Stimulated activated CD8-positive, alpha-beta memory T cell treated with anti-CD3 and anti-CD28 coated beads, Interleukin-2, amount 100 ng/mL, for 48 hours (primary cell): ENCODE measurements at places on chromosomes 2 and 18.
A peak's percentile ranks its signal among the peaks of the same experiment; 100 is the strongest.

DNA sequence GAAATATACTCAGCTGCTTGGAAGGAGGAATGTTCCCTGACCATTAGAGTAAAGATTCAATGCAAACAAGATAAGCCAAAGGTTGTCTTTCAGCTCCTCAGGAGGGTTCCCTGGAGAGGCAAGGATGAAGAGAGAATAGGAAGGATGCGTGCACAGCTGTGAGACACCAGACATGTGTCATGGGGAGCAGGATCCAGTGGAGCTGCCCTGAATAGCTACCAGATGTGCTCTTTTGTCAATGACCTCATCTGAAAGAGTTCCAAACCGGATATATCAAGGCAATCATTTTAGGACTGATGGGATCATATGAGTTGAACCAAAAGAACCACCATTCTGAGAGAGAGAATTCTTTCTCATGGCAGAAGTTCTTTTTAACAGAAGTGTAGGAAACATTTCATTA lies 490.6 kb downstream of the IRS1 start:
- DNase-seq: no peak

DNA sequence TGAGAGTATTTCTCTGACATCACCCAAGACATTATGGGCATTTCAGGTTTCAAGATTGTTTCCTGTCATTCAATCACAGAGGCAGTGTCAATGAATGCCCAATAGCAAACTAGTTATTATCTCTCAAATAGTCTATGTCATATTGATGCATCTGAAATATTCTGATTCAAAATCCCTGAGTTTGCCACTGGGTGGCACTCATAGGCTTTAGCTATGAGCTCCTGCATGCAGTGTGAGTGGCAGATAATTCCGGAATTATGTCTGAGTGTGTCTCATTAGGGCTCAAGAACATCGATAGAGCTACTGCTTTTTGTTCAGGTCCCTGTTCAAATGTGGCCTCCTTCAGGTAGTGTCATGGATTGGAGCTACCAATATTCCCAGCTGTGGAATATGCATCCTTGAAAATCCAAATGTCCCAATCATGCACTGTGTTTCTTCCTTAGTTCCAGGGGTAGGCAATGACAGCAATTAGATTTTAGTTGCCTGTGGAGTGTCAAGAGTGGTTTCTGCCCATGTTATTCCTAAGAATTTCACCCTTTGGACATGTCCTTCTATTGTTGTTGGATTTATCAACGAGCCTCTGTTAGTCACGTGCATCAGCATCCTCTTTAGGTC lies 7.8 kb upstream of the OR6B3 start:
- no peak for DNase-seq

DNA sequence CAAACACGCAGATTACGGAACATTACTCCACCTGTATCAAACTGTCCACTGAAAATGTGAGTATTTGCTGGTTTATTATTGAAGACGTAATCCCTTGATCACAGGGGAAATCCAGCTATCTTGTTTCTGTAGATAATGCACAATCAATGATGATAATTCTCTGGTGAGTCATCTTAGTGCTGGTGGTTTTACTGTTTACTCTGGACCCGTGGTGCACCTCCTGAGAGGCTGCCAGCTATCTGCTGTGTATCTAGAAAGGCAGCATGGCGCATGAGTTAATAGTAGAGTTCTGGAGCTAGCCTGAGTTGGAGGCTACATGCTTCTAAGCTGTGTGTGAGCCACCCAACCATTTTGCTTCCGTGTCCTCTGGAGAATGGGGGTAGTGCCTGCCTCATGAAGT lies 6.5 kb downstream of the NCAPH start:
- no peak for DNase-seq

DNA sequence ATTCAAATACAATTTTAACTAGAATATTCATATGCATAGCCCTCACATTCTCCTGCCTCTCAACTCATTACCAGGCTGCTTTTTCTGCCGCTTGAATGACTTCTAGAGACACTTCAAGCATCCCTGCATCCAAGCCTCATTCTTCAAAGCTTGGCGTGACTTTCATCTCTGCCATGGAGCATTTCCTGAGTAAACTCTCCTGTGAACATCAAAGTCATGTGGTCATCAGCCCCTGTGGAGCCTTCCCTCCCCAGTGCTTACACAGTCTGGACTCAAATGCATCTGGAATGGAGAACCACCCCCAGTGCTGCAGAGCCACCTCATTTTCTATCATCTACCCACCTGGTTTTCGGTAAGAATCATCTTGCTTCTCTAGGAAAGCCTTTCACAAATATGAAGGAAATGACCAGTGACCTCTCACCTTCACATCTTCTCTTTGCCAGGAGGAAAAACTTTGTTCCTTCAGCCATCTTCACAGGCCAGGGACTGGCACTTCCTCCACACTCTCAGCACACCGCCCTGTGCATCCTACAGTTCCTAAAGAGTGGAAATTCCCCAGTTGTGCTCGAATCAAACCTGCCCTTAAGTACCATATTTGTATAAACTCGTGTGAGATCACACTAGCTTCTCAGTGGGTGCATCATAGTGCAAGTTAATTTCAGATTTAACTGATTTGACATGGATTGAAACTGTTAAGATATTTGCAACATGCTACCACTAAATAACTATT lies 116.4 kb downstream of the COL6A3 start:
- no peak for DNase-seq

DNA sequence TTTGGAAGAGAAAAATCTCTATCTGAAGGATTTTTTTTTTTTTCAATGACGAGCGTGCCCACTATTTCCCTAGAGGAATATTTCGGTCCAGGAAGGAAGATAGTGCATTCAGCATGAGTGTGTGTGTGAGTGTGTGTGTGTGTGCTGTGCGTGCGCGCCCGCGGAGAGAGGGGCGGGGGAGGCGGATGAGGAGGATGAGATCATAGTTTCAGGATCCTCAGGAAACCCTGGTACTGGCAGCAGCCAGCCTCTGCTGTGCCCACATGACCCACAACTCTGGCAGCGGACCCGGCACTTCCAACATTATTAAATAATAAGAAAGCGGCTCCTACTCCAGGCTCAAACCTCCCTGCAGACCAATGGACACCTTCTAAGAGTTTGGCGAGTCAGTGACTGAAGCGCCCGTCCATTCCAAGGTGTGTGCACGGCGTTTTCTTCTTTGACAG lies 217.0 kb upstream of the DTNA start:
- no peak for DNase-seq

DNA sequence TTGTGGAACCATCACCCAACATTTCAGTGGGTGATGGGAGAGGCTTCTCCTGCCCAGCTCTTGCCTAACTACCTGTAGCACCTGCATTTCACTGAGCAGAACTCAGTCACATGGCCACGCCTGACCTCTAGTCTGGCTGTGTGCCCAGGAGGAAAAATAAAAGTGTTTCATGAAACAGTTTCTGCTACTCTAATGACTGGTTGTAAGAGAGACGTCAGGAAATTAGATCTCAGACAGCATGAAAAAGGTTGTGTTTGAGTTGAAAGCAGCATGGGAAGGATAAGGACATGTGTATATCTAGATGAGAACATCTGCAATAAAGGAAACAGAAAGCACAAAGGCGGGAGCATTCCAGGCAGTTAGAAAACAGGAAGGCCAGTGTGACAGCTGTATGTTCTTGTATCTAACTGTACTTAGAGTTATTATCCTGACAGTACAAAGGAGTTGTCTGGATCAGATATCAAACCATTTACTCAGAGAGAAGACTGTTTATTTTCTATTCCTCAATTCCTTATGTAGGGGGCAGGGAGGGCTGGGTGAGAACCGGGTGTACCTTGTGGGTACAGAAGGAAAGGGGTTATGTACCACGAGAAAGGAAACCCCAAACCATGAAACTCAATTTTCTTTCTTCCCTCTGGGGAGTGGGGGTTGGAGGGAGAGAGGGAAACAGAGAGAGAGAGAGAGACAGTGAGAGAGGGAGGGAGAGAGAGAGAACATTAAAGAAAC lies 307.4 kb upstream of the VWC2L start:
- no peak for DNase-seq

DNA sequence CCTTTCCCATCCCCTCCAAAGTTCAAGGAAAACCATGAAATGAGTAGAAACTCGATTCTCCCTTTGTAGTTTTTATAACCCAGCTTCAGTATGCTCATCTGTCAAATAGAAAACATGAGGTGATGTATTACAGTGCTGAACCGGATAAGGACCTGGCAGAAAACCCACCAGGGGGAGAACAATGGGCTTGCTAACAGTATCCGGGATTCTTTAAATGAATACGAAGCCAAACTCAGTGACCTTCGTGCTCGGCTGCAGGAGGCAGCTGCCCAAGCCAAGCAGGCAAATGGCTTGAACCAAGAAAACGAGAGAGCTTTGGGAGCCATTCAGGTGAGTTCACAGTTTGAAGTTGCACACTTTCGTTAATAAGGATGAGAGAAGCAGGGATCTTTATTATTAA lies 113.6 kb upstream of the TTC39C start:
- DNase-seq: no peak

- no peak for DNase-seq
Measured at GRCh38 chr2:46257476-46257875, 39.7 kb upstream of the EPAS1 start.

GRCh38 chr2:234686088-234686890 lies 189.4 kb upstream of the ARL4C start:
- no peak for DNase-seq

- no peak for DNase-seq
Measured at GRCh38 chr2:162072976-162073887, 783 bp downstream of the DPP4 start.

DNA sequence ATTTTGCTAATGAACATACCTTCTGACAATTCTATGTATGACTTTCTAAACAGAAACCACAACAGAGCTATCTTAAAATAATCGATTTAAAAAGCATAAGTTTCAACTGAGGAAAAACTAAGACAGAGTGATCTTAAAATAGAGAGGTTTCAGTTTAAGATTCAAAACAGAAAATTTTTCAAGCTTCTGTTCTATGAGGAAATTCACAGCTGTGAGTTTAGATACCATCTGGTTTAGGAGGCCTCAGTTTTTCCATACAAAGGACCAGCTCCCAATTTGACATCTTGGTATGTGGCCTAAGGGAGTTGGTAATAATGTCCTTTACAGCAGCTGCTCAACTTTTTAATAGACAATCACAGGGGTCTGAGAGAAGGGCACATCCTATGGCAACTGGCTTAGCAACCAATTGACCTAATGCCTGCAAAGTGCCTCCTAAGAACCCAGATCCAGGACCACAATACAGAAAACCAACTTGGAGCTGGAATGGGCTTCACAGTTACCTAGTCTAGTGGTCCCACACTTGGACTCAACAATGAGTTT lies 39.7 kb downstream of the MDH1 start:
- no peak for DNase-seq

- no peak for DNase-seq
Measured at GRCh38 chr2:8528863-8529262, 153.0 kb upstream of the ID2 start.

DNA sequence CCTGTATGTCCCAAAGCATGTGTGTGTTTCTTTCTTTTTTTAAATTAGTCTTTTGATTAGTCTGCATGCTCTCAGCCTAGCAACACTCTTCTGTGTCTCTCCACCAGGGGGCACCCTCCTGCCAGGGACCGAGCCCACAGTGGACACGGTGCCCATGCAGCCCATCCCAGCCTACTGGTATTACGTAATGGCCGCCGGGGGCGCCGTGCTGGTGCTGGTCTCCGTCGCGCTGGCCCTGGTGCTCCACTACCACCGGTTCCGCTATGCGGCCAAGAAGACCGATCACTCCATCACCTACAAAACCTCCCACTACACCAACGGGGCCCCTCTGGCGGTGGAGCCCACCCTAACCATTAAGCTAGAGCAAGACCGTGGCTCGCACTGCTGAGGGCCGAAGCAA lies 93.8 kb downstream of the NRP2 start:
- peak; percentile 30 for DNase-seq

GRCh38 chr2:148796735-148797512 lies 78.1 kb upstream of the KIF5C start:
- no peak for DNase-seq

- no peak for DNase-seq
Measured at GRCh38 chr2:219466816-219467735, 31.6 kb upstream of the GMPPA start.

DNA sequence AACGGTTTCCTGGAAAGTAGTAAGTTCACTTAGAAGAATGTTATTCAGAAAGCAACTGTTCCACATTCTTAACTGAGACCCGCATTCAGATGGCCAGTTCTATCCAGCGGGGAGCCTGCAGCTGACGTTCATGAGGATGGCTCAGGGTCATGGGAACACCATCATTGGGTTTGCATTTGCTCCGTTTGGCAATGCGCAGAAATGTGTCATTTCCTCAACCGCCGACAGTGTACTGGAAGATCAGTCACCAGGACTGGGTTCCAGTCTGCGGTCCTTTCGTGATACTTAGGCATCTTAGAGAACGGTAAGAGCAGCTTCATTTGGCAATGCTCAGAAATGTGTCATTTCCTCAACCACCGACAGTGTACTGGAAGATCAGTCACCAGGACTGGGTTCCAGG lies 104.0 kb downstream of the DNER start:
- DNase-seq: no peak
